ENCODE measurements at places on chromosomes 3 and 15.

GRCh38 chr15:59303633-59304032 is 69.0 kb downstream of the MYO1E start:
- DNase-seq, result peak; percentile 48

DNA sequence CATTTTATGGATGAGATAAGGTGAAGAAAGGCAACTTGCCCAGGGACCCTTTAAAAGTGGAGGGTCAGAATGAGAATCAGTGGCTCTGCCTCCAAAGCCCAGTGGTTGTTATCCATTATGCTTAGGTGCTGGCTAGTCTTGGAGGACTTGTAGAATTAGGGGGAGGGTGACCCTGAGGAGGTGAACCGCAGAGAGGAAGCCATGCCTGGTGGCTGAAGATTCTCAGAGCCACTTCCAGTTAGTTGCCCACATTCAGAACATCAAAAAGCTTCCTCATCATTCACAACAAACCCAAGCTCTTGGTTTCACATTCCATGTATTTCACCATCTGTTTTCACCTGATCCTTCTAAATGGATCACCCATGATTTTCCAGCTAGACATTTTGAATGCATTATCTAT is 11.2 kb downstream of the EBLN2 start:
- no peak for DNase-seq

- DNase-seq, result no peak
These were observed 170.9 kb downstream of the UNC13C start for GRCh38 chr15:54149115-54149531.

DNA sequence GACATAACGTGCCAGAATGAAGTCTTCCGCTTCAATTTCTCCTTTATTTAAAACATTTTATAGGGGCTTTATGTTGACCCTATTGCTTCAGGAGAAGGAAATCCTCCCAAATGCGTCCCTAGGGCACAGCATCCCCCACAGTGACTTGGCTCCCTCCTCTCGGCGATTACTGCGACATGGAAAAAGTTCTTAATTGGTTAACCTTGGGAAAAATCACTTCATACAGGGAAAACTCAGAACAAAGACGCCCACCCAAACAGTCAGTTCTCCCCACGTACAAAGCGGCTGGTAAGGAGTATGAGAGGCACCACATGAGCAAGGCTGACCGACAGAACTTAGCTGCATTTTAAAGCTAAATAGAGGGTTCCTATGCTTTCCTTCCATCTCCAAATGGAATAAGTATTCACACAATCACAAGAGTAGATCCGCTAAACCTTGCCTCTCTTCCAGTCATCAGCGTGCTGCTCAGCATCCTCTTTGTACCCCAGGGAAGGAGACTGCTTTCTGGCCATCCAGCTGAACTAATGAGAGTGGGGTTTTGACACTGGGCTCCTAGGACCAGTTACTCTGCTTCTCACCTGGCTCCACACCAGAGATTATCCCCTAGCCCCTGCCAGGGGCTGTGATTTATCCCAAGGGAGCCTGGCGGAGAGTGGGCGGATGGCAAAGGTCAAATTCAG is 415.3 kb upstream of the WNT5A start:
- DNase-seq, result no peak

DNA sequence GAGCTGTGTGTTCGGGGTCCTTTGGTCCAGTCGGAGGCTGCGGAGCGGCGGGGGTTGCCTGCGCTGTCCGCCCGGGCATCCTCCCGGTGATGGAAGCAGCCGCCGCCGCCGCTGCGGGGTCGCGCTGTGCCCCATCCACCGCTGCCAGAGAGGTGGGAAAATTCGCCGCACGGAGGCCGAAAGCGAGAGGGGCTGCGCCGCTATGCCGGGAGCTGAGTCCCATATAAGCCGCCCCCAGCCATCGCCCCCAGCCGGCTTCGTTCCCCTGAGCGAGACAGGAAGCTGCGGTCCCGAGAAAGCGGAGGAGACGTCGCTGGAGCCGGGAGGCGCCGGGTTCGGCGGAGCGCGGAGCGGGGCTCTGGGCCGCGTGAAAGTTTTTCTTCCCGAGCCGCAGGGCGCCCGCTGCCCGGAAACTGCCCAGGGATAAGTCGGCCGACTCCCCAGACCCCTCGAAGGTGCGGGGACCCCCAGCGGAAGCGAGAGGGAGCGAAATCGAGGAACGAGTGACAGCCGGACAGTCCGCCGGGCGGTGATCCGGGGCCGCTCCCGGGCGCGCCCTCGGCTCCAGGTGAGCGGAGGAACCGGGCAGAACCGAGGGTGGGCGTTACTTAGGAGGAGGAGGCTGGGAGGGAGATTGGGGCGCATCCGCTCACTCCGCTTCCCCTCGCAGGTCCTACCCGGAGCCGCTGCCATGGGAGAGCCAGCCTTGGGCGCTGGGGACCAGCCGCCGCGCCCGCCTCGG is 574 bp downstream of the CHST2 start:
- DNase-seq, result no peak

GRCh38 chr3:160395297-160395696 is 3.7 kb downstream of the IFT80 start:
- no peak for DNase-seq

GRCh38 chr15:98646546-98647025 is 1.8 kb upstream of the IGF1R start:
- no peak for DNase-seq

GRCh38 chr15:28983432-28984311 is 97.9 kb downstream of the APBA2 start:
- DNase-seq, result no peak

GRCh38 chr3:152105446-152105845 is 163.3 kb upstream of the MBNL1 start:
- no peak for DNase-seq

- DNase-seq, result no peak
These were observed 25.5 kb upstream of the SPTBN5 start for GRCh38 chr15:41919201-41919820.

GRCh38 chr15:70438776-70439175 is 324.6 kb downstream of the UACA start:
- no peak for DNase-seq

DNA sequence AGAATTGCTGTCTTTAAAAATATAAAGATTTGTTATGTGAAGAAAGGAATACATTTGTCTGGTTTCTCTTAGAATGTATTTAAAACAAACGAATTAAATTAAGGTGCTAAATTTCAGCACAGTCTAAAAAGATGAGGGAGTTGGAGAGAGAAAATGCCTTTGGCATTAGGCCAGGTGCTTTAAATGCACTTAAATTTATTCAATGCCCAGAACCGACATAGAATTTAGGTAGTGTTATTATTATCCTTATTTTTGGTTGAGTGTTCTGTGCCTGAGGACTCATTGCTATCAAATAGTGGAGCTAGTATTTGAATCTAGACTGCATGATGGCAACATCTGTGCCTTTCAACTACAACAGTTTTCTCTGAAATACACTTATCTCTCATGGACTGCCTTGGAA is 287.5 kb downstream of the RBMS3 start:
- no peak for DNase-seq

- no peak for DNase-seq
These were observed 83.1 kb downstream of the LMLN start for GRCh38 chr3:198043119-198043518.

GRCh38 chr3:24263069-24263668 is 231.5 kb downstream of the THRB start:
- DNase-seq, result no peak

DNA sequence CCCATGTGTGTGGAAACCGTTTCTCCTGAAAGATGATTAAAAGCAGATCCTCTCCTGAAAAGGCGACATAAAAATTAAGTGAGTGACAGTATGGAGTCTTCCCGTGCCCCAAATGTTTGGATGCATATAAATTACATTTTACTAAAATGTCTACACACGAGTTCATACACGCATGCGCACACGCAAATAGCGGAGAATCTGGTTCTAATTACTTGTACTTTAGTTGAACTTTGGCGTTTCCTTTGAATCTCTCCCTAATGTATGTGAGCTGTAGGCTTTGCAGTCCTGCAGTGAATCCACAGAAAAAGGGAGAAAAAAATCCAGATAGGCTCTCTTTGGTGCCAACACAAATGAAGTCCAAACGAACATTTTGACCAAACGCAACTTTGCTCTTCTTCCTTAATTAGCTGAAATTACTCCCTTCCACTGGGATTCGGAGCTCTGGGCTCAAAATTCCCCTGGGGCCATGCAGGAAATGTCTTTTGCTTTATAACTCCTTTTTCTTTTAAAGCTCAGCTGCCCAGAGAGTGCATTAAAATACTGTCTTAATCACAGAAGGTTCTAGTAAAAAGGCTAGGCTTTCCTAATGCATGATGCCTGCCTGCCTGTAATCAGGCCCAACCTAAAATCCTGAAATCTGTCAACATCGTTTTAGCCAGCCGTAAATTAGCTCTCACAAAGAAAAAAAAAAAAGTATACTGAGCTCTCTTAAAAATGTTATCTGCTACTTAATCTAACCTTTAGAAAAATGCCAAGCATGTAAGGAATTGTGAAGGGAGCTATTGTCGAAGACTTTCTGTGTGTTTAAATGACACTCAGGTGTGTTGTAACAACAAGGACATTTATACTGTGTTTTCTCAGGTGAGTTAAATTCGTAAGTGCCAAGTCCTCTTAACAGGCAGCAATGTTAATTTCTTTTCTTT is 26.2 kb downstream of the RARB start:
- DNase-seq, result no peak

GRCh38 chr3:194472290-194472920 is 14.4 kb downstream of the ATP13A3 start:
- no peak for DNase-seq

- DNase-seq, result no peak
These were observed 20.4 kb upstream of the CELF6 start for GRCh38 chr15:72340366-72340765.

- DNase-seq, result no peak
These were observed 20.2 kb downstream of the INSYN1 start for GRCh38 chr15:73732930-73733329.

GRCh38 chr15:66851311-66852063 is 149.5 kb downstream of the SMAD6 start:
- peak; percentile 72 for DNase-seq

- no peak for DNase-seq
These were observed 95.7 kb downstream of the HHLA2 start for GRCh38 chr3:108391917-108392593.

GRCh38 chr15:95304151-95304946 is 1026.2 kb upstream of the NR2F2 start:
- no peak for DNase-seq

DNA sequence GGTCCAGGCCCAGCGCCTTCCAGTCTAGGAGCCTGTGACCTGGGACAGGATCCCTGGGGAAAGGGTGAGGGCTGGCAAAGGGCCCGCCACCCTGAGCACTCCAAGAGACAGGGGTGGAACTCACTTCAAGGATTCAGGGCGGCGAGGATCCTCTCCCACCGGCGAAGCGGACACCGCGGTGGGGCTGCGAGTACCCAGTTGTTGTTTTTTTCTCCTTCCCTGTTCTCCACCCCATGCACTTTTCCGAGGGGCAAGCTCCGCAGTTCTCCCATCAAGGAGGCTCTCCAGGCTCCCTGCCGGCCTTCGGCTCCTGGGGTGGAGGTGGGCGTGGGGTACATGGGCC is 387 bp upstream of the PAQR5 start:
- DNase-seq, result no peak

- DNase-seq, result no peak
These were observed 317.1 kb downstream of the EPHA6 start for GRCh38 chr3:97131476-97131875.

DNA sequence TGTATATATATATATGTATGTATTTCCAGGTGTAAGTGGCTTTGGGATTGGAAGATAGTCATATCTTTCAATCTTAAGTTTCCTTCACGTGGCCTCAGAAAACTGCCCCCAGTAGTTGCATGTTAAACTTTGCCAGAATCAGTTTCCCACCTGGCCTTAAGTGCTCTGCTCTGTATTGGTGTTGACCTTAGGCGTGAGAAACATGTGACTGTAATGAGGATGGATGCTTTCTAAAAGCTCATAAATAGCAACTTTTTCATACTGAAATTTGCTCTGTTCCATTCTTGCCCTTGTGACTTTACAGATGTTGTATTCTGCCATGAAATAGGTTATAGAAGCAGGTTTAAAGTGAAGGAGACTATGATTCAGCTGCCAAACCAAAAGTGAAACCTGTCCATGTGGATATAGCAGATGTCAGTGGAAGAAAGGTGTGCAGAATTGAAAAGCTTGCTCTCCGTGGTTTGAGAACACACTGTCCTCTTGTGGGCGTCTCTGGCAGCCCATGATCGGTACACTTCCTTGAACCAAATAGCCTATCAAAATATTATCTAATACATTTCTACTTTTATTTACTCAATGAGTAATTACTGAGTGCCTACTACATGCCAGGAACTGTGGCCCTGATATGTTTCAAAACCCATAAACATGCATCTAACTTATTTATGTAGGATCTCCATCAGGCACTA is 15.8 kb downstream of the SCG5 start:
- no peak for DNase-seq

DNA sequence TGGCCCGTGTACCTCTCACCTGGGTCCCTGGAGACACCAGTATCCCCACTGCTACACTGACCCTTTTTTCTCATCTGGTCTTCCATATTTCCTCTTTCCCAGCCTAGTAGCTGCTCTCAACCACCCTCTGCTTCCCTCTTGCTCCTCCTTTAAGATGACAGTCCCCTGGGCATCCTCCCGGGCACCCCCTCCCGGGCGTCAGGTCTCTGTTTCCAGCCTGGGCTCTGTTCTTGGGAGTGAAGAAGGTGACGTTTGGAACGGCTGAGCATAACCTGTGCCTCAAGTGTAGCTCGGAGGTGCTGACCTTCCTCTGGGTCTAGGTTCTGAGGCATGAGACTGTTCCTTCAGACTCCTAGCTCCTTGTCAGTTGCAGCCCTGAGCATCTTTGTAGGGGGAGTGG is 101.2 kb downstream of the VGLL4 start:
- no peak for DNase-seq

DNA sequence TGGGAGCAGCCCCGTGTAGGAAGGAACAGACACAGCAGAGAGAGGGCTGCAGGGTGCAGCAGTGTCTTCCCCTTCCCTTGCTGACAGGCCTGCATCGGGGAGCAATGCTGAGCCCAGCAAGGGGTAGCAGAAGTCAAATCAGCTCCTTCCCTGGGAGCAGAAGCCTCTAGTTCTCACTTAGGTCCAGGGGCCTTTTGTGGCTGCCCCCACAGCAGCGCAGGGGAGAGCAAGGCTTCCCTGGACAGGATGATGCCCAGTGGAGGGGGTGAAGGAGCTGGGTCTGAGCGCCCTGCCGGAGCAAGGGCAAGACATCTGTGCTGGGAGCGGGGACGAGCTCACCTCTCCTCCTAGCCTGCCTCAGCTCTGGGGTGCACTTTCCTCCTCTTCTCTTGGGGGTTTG is 827 bp downstream of the PLCB2 start:
- DNase-seq, result no peak

DNA sequence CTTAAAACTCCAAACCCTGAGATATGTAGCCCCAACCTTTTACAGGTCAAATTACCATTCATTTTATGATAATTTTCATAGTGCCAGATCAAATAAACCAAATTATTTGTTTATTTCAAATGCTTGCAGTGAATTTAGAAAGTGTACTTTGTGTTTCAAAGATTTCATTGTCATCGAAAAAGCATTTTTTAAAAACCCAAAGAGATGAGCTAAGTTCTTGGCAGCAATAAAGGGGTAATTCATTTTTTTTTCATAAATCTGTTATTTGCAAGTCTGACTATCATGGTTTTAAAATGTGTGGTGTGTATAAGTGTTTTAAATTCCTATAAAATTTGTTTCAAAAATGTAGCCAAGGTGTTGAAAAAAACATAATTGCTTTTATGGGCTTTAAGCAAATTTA is 17.2 kb downstream of the PTX3 start:
- no peak for DNase-seq

All from dorsolateral prefrontal cortex (tissue), 122 donors.